Brain microvascular endothelial cell (primary cell): ENCODE measurements at places on chromosomes 3 and 15.

- DNase-seq, result no peak
Observed at GRCh38 chr15:42730135-42730534, 6.8 kb downstream of the CDAN1 start.

- no peak for DNase-seq
Observed at GRCh38 chr15:78923015-78923414, 21.8 kb downstream of the CTSH start.

DNA sequence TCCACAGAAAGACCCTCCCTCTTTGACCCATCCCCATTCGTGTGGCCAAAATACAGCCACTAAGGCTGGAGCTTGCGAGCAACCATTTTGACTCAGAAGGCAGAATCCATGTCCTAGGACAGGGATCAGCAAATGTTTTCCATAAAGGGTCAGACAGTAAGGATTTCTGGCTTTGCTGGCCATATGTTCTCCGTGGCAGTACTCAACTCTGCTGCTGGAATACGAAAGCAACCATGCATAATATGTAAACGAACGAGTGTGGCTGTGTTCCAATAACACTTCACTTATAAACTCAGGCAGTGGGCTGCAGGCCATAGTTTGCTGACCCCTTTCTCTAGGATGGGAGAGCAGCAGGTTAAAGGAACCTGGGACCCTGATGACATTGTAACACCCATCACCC is 77.6 kb upstream of the WNT5A start:
- DNase-seq, result no peak

DNA sequence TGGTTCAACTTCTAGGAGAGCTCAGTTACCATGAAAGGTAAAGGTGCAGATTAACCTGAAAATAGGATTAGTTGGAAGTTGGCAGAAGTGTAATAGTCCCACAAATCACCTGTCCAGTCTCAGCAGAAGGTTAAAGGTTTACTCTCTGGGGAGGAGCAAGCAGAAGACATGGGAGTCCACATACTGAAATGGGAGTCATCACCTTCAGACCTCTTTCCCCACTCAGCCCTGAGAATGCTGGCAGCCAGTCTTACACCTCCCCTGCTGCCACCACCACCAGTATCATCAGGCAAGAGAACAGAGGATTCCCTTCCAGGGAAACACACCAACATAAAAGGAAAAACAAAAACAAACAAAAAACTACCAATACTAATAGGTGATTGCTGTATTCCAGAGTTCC is 13.8 kb upstream of the PLA2G4D start:
- DNase-seq, result no peak

GRCh38 chr3:171776411-171776810 is 33.9 kb downstream of the PLD1 start:
- DNase-seq, result no peak

DNA sequence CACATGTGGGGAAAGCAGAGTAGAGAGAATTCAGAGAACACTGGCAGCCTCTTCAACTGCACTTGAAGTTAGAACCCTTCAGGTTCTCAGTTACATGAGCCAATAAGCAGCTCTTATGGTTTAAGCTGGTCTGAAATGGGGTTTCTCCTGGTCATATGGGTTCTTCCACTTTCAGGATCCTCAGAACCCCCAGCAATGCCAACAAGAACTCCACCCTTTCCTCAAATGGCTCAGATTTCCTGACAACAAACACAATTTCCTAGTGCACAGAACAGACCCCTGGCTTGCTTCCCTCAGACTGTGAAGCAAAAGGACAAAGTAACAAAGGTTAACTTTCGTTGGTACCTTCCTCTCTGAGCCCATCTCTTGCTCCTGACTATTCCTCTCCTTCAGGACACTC is 23.9 kb upstream of the FRMD4B start:
- DNase-seq, result no peak

DNA sequence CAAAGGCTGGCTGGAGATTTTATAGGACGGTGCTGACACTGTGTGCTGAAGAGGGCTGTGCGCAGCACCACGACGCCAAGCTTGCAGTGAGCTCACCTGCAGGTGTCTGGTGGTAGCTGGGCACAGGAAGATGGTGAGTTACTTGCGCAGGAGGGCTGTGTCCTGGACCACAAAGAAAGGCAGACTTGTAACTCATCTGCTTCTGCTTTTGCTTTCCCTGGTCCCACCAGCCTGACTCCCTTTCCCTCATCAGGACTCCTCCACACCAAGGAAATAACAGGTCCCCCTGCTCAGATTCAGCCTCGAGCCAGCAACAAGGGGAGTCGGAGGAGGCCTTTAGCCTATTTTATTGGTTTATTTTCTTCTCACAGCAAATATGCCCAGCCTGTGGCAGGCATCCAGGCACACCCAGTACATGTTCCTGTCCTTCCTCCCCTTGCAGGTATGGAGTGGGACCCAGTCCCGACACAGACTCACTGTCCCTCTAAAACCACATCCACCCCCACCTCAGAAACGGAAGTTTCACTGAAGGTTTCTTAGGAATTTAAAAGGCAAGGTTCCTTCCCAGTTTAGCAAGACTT is 35.6 kb upstream of the FLNB start:
- no peak for DNase-seq

DNA sequence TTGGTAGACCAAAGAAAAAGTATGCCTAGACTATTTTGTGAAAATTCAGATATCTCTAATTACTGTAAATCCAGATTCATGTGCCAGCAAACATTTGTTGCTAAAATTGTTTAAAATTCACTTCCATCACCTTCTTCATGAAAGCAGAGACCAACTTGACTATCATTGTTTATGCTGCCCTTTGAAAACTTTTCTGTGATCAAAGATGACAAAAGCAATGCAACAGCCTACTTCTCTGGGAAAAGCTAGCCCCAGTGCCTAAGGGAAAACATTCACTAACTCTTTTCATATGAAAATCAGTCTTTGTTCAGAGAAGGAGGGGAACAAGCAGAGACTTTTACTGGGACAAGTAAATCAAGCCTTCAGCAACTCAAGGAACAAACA is 178.0 kb upstream of the P2RY1 start:
- DNase-seq, result no peak

GRCh38 chr3:65633018-65633638 is 405.6 kb downstream of the MAGI1 start:
- no peak for DNase-seq

- DNase-seq, result no peak
Observed at GRCh38 chr3:119395923-119396358, 67.5 kb downstream of the TMEM39A start.

DNA sequence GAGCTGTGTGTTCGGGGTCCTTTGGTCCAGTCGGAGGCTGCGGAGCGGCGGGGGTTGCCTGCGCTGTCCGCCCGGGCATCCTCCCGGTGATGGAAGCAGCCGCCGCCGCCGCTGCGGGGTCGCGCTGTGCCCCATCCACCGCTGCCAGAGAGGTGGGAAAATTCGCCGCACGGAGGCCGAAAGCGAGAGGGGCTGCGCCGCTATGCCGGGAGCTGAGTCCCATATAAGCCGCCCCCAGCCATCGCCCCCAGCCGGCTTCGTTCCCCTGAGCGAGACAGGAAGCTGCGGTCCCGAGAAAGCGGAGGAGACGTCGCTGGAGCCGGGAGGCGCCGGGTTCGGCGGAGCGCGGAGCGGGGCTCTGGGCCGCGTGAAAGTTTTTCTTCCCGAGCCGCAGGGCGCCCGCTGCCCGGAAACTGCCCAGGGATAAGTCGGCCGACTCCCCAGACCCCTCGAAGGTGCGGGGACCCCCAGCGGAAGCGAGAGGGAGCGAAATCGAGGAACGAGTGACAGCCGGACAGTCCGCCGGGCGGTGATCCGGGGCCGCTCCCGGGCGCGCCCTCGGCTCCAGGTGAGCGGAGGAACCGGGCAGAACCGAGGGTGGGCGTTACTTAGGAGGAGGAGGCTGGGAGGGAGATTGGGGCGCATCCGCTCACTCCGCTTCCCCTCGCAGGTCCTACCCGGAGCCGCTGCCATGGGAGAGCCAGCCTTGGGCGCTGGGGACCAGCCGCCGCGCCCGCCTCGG is 574 bp downstream of the CHST2 start:
- peak; percentile 17 for DNase-seq

DNA sequence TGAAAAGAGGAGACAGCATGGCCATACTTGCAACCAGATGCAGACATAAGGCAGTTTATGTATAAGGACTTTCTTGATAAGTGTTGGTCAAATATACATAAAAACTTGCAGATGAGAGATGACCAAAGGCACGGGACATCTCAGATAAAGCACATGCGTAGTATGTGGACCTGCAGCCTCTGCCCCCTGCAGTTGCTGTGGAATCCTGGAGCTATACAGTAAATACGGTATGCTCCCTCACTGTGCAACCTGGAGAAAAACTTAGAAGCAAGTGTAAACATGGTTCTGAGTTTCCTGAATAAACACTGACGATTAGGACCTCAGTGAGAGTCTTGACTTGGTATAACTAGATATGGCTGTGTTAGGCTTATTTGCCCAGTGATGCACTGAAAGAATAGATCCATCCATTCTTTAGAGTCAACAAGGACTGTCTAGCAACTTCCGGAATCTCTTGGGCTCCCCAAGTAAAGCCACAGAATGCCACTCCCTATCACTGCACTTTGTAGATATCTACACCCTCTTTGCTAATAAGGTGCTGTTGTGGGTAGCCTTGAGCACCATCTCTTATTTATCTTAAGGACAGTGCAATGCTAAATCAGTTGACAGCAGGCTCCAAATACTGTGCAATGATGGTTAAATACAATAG is 40.2 kb downstream of the GJD2 start:
- DNase-seq, result no peak
